ENCODE measurements at places on chromosomes 12 and 14. TPM values are rescaled to one million over a fixed set of nuclear protein-coding genes. Genes with fewer than 3 reads are reported as not detected.

The TBX5 gene
- 116 TPM for total RNA-seq

The RAPGEF3 gene
- 27.3 TPM for total RNA-seq

The APOF gene
- not detected for total RNA-seq

The TDRD9 gene
- total RNA-seq: 12.1 TPM

The PAH gene
- not detected for total RNA-seq

The DENND5B gene
- 33.2 TPM for total RNA-seq

The SLC41A2 gene
- total RNA-seq: 11.7 TPM

The PEX5 gene
- total RNA-seq: 31.5 TPM

The BCDIN3D gene
- 2.9 TPM for total RNA-seq

The OSGEP gene
- 23.5 TPM for total RNA-seq

The KRT2 gene
- total RNA-seq: not detected

The NRL gene
- total RNA-seq: 1.6 TPM

The CAPZA3 gene
- total RNA-seq: not detected

The NANOG gene
- total RNA-seq: not detected

The LHX5 gene
- not detected for total RNA-seq

The RNASE11 gene
- not detected for total RNA-seq

The SPIC gene
- not detected for total RNA-seq

The PIP4K2C gene
- total RNA-seq: 16.1 TPM

The ZFHX2 gene
- total RNA-seq: 0.89 TPM

The UNG gene
- total RNA-seq: 16.6 TPM

The ACSM4 gene
- total RNA-seq: not detected

The MMP19 gene
- total RNA-seq: 23.3 TPM

The TMEM179 gene
- 0.24 TPM for total RNA-seq

The TSPAN19 gene
- not detected for total RNA-seq

The TNFAIP2 gene
- 72.0 TPM for total RNA-seq

The PELI2 gene
- 3.0 TPM for total RNA-seq

The SERPINA10 gene
- total RNA-seq: not detected

The CCDC177 gene
- total RNA-seq: not detected

The GLIPR1L2 gene
- 1.7 TPM for total RNA-seq

The PTPRO gene
- 4.6 TPM for total RNA-seq

The KDM2B gene
- total RNA-seq: 11.2 TPM

The GPR65 gene
- total RNA-seq: 1.0 TPM

The PPP1R13B gene
- total RNA-seq: 89.3 TPM

The RNFT2 gene
- 3.1 TPM for total RNA-seq

The TAS2R8 gene
- total RNA-seq: 0.26 TPM

The TMEM263 gene
- 38.3 TPM for total RNA-seq

The GALNT8 gene
- total RNA-seq: 3.5 TPM

The ACSS3 gene
- 21.9 TPM for total RNA-seq

The DPPA3 gene
- total RNA-seq: not detected

The SYNJ2BP gene
- 43.8 TPM for total RNA-seq

The TAS2R9 gene
- total RNA-seq: not detected

The SLC22A17 gene
- 34.6 TPM for total RNA-seq

The DDX11 gene
- total RNA-seq: 6.9 TPM

The VSIG10 gene
- 9.3 TPM for total RNA-seq

The CD69 gene
- total RNA-seq: 1.7 TPM

The SLCO1B3 gene
- not detected for total RNA-seq

The CDKN3 gene
- 6.9 TPM for total RNA-seq

The ST8SIA1 gene
- 6.9 TPM for total RNA-seq

The GRIP1 gene
- 12.7 TPM for total RNA-seq
